ENCODE measurements at places on chromosomes 2 and 18. TPM values are rescaled to one million over a fixed set of nuclear protein-coding genes. Genes with fewer than 3 reads are reported as not detected.

HOXD4 gene
- not detected for total RNA-seq

SLC9A4 gene
- total RNA-seq: 0.63 TPM

HOXD12 gene
- total RNA-seq: not detected

ZNF892 gene
- 62.3 TPM for total RNA-seq

LHCGR gene
- not detected for total RNA-seq

ALPG gene
- total RNA-seq: not detected

EPB41L3 gene
- total RNA-seq: 85.8 TPM

PARD3B gene
- total RNA-seq: 8.8 TPM

ASXL3 gene
- total RNA-seq: 123 TPM

FBLN7 gene
- 2.5 TPM for total RNA-seq

HOXD13 gene
- total RNA-seq: not detected

MZT2B gene
- total RNA-seq: 67.0 TPM
